ENCODE measurements at places on chromosomes 6 and 20.

DNA sequence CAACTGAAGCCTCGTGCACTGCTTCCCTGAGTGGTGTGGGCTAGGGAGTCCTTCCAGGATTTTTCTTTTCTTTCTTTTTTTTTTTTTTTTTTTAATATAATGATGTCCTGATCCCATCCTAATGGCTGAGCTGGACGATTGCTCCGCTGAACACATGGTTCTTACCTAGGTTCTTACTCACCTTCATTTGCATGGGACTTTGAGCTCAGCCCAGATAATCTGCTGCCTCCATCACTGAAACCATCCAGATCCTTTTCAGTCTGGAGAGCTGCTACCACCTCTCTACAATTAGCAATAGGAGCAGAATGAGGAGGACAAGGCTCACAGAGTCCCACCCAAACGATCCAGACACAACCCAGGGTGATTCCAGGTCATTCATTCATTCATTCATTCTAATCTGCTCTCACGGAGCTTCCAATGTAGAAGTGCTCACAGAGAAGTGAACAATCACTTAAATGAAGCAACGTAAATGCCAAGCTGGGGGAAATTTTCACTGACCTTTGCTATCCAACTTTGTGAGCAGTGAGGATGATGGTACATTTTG lies 246.3 kb upstream of the RREB1 start:
- DNase-seq = no peak

GRCh38 chr6:118253741-118254140 lies 294.4 kb upstream of the PLN start:
- no peak for DNase-seq

- no peak for DNase-seq
Observed at GRCh38 chr6:140462453-140463311, 1088.2 kb upstream of the CITED2 start.

DNA sequence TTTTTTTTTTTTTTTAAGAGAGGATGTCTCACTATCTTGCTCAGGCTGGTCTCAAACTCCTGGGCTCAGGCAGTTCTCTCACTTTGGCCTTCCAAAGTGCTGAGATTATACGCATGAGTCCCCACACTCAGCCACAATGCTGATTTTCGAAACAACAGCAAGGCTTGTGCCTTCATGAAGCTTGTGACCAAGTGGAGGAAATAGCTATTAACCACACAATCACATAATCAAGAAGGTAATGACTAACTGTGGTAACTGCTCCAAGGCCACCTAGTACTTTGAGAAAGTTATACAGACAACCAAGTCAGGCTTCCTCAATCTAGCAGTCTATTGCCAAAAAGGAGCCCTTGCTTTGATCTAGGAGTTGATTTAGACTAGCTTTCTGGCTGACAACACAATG lies 46.3 kb downstream of the SOD2 start:
- DNase-seq = no peak

- DNase-seq = no peak
Observed at GRCh38 chr20:24952376-24953208, 3.5 kb downstream of the CST7 start.

GRCh38 chr6:32148289-32149091 lies 3.2 kb downstream of the PRRT1 start:
- DNase-seq = peak; percentile 76

DNA sequence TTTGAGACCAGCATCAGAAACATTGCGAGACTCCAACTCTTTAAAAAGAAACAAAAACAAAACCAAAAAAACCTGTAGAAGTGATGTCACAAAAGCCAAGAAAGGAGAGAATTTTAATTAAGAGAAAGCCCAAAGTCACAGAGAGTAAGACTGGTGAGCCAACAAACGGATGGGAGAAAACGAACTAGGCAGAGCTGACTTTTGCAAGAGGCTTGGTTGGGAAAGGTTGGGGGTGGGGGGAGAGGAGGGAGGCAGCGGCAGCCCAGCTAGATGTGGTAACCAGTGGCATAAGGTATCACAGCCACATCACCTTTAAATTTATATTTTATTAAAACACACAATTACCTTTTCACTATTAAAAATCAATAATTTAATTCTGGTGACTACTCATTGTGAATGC lies 23.5 kb downstream of the NOL7 start:
- no peak for DNase-seq

GRCh38 chr6:167226383-167226685 lies 64.8 kb upstream of the UNC93A start:
- DNase-seq = no peak

- DNase-seq = no peak
Observed at GRCh38 chr20:47765691-47766594, 19.3 kb downstream of the SULF2 start.

DNA sequence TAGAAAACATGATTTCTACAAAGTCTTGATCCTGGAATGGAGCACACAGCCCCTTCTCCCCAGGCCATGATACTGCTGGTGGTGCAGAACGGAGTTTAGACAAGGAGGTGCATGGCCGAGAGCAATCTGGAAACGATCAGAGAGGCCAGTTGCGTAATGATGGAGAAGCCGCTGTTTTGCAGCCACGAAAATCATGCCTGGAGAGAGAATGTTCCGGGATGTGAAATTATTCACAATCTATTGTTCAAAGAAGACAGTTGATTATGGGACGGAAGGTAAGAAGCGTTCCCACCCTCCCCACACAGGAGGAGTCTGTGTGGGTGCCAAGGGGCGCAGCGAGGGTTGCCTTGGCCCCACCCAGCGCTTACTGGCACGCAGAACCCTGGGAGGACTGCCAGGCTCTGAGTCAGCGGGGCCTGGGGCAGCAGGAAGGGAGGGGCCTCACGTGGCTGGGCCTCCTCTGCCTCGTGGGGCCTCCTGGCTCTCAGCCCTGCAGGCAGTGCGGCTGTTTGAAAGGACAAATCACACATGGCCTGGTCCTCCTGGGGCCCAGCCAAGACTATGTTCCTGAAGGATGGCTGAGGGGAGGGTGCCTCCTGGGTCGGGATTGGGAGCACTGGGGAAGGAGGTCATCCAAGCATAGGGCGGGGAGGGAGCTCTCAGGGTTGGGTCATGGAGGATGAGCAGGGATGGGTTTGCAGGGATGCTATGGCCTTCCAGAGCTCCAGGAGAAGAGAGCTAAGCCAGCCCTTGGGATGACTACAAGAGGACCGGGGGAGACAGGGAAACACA lies 8.7 kb upstream of the AP5S1 start:
- peak; percentile 92 for DNase-seq

DNA sequence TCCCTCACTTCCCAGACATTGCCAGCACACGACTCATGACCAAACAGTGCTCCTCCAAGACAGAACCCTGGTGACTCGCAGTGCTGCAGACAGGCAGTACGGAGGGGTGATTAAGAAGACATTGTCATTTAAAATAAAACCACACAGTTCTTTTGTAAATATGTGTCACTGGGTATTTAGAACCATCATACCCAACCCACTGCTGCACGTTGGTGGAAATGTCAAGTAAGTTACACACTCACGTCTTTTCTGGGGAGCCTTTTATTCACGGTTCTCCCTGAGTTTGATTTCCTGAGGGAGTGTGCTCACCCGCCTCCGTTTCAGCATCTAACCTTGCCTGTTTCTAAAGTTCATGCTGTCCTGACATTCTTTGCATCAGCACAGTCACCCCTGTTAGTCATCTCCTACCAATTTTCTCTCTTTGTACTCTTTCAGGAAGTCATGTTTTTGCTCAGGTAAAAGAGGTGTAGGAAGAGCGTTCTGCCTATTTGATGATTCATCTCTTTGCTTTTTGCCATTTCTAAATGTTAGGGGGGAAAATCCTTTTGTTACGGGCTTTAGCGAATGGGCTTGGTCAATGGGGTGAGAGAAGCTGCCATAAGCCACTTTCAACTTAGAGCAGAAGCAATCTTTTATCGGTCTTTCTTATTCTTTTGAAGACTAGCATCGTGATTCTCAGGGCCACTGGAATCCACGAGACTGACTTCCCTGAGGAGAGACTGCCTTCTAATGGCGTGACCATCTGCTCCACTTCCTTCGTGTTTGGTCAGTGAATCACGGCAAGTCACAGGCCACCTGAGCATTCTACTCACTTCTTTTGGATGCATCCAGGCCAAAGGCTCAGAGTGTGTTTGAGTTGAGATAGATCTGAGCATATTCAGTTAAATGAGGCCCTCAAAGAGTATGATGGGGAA lies 512.8 kb upstream of the JARID2 start:
- DNase-seq = no peak

- DNase-seq = no peak
Observed at GRCh38 chr20:37323985-37324384, 22.0 kb upstream of the SRC start.

DNA sequence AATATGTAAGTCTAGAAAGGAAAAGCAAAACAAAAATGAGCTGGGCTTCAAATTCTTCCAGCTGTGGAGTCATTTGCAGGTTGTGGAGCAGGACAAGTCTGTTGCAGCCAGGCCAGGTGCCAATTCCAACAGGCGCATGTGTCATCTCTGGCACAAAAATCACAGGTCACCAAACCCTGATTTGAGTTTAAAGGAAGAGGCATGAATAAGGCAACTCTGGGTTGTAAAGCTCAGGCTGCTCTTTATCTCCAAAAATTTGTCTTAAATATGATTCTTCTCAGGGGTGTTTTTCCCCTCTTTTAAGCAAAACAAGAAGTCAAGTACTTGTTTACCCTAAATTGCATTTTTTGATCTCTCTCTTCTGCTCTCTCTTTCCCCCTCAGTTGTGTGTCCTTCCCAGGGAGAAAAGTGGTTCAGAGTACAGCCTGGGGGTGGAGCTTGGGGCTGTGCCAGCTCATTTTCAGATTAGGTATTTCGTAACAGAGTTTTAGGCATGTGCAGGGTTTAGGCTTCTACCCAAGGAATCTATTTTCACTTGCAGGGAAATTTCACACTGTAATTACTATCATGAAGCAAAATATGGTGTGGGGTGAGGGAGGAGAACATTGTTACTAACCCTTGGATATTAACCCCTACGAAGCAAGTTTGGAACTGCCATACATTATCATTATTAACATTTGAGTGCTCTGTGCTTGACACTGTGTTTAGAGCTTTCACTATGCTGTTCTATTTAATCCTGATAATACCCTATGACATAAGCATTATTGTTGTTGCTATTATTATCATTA lies 8.3 kb upstream of the NCOA3 start:
- peak; percentile 42 for DNase-seq

DNA sequence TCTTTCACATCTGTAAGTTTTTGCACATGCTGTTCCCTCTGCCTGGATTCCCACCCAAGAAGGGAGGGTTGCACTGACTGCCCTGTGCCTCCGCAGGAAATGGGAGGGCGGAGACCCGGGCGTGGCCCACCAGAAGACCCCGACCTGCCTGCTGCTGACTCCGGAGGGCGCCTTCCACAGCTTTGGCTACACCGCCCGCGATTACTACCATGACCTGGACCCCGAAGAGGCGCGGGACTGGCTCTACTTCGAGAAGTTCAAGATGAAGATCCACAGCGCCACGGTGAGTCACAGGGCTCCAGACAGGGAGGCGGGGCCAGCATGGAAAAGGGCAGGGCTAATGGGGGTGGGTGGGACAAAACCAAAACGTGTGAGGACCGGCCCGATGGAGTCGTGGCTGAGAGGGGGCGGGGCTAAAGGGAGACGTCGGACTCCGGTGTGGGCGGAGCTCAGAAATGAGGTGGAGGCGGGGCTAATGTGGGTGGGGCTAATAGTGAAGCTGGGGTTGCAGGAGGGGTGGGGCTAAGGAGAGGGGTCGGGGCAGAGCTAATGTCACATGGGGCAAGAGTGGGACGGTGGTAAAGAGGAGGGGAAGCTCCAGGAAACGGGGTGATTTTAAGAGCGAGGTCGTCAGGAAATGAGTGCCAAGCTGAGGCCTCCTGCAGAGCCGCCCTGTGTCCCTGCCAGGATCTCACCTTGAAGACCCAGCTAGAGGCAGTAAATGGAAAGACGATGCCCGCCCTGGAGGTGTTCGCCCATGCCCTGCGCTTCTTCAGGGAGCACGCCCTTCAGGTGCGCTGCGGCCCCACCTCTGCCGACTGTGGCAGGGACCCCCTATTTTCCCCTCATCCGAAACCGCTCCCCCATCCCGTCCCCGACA lies 12.6 kb downstream of the HSPA12B start:
- peak; percentile 82 for DNase-seq

DNA sequence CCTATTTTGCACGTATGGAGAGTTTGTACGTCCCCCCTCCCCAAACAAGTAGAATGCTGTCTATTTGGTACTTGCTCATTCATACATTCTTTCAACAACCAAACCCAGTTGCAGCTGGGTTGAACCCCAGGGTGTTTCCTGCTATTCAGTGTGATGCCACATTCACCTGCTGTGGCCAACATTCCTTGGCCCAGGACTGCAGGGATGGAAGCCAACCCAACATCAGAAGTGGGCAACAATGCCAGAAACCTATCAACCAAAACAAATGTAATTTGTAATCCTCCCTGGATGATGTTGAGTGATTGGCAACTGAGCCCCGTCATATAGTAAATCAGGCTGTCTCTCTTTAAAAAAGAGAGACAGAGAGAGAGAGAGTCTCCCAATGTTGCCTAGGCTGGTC lies 8.9 kb downstream of the NT5E start:
- DNase-seq = no peak

All from CD4-positive, alpha-beta T cell treated with Interleukin-12 subunit alpha and Interleukin-12 subunit beta, for 1 hour (primary cell).